Glutamatergic neuron (in vitro differentiated cells): ENCODE measurements at places on chromosomes 6 and 20.

DNA sequence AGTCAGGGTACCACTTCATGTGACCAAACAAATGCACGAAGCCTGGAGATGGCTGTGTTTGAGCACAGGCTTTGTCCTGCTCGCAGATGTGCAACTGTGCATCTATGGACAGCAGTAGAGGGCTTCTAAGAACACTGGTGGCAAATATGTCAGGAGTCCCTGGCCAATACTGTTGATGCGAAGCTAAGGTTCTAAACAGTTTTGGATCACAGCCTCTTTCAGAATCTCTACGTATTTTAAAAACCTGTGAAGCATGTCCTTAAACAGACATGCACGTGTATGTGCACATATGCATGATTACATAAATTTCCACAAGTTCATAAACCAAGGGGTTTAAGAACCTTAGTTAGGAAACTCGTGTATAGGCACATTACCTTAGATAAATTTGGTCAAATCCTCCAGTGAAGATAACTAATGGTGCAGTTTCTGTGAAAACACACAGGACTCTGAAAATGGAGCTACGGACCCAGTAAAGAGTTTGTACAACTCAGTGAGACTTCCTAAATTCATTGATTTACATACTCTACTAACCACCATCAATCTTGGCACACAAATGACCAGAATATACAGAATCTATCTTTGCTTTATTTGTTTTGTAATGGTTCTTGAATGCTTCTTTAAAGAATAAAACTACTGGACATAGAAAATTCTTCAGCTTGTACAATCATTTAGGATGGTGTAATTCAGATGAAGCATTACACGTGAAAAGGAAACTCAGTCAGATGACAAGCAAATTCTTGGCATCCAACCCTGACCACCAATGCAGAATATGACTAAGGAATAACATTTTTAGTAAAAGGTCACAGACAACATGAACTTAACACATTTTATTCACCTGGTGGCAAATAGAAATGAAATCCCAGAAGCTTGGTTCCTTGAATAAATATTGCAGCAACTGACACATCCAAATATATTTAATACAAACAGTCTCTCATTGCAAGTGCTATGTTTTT lies 27.4 kb downstream of the KCNQ5 start:
- DNase-seq, result no peak

DNA sequence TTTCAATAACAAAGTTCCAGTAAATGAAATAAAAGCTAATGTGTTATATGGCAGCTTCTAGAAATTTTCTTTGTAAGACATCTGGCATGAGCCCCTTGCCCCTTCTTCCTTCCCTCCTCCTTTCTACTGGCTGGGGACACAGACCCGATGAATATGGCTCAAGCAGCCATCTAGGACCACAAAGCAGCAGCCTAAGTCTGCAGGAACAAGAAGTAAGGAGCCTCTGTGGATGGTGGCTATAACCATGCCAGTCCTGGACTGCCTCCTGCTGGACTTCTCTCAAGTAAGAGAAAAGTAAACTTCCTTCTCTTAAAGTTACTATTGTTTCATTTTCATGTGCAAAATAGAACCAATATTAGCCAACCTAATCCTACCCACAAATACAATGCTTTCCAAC lies 114.9 kb upstream of the DST start:
- DNase-seq, result no peak

GRCh38 chr6:37861452-37861851 lies 41.9 kb downstream of the ZFAND3 start:
- DNase-seq, result no peak

DNA sequence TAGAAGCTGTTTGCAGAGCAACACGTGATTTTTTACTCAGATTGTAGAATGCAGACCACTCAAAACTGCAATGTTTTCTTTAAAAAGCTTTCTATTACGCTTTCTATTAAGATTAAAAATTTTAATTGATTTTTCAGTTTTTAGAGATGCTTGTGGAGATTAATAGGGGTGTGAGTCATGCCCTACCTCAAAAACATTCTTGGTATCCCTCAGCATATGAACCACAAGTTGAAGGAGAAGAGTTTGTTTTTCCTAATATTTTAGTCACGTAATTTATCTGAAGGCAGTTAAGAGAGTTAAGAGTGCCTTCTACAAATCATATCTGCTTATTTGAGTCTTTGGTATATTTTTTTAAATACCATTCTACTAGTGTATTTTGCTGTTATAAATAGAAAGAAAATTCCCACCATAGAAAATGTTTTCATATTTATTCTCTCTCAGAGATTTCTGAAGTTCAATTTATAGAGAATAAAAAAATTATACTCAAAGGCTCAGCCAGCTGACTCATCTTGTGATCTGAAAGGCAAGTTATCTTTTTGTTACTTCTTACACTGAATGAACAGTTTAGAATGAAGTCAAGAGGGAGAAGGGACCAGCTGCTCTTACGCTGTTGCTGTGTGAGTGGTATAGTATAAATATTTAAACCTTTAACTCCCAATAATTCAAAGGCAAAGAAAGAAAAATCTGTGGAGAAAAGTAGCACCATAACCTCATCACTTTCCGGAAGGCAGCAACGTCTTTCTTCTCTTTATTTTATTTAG lies 7.6 kb downstream of the RIPOR2 start:
- DNase-seq, result no peak

DNA sequence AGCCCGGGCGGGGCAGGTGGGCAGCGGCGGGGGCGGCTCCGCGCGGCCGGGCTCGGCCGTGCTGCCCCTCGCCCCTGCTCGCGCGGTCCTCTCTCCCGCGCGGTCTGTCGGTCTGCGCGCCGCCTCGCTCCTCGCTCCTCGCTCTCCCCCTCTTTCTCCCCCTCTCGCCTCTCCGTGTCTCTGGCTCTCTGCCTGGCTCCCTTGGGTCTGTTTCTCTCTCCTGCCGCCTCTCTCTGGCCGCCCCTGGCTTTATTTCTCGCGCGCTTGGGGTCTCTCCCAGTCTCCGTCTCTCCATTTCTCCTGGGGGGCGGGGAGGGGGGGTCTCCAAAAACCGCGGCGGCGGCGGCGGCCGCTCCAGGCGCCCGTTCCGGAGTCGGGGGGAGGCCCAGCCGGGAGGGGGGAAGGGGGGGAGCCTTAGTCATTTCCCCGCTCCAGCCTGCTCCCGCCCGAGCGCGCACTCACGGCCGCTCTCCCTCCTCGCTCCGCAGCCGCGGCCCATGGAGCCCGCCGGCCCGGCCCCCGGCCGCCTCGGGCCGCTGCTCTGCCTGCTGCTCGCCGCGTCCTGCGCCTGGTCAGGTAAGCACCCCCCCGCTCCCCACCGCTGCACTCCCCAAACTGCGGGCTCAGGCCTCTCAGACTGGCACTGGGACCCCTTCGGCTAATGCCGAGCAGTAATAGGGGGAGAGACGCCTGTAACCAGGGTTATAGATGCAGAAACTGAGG lies at the start of gene SIRPA:
Gene SIRPA, plus strand, starts transcription at position 457 of the 723 bp plus-strand sequence. Its CDS starts 41 bp downstream, at position 498.
- DNase-seq, result peak; percentile 62

- DNase-seq, result no peak
Observed at GRCh38 chr6:20366082-20366830, 35.4 kb upstream of the E2F3 start.

DNA sequence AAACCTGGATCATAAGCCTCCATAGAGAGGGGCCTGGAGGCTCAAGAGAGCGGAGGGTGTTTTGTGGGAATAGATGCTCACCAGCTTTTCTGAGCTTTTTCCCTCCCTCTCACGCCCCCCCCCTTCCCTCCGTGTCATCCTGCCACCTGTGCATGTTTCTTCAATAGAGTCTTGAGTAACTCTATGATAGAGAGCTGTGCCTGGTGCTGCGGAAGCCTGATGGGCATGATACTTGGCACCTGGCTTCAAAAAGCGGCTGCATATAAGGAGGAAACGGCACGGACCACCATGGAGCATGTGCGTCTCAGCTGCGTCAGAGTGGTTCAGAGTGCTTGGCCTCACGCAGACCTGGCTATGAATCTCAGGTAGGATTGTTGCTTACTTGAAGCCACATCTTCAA lies 198.9 kb downstream of the CDH4 start:
- DNase-seq, result no peak
